ENCODE measurements at places on chromosomes 11 and 22.

GRCh38 chr11:22920939-22921565 is 60.8 kb upstream of the CCDC179 start:
- no peak for DNase-seq

GRCh38 chr11:30485222-30485621 is 100.9 kb downstream of the MPPED2 start:
- no peak for DNase-seq

DNA sequence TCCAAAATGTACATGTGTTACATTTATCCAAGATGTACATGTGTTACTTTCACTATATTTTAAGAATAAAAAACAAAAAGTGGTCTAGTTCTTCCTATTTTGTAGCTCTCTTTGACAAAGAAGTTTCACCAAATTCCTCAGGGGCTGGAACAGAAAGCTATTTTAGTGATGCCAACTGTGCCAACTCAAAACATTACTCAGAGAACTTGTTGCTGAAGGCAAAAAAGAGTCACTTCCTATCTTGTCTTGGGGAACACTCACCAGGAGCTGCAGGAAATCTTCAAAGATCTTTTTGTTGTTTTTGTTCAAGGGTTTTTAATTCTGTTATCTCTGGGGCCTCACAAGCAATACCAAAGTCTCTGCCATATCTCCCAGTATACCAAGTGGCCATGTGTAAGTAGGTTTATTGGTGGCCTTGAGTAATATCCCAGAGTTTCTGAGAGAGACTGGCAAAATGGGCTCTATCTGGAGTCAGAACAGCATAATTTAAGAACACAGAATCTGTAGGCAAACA is 13.6 kb upstream of the EED start:
- no peak for DNase-seq

DNA sequence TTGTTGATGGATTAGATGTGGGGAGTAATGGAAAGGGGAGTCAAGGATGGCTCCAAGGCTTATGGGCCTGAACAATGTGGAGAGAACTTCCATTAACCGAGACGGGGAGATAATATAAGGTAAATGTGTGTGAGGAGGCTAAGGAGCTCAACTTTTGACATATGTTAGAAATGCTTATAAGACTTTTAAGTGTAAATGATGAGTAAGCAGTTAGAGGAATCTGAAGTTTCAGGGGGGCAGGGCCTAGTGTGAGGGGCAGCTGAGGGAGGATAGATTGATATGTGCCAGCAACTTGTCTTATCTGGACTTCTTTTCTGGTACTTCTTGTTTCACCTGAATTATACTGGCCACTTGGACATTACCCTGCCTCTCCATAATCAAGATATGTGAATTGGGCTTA is 29.9 kb downstream of the ANKRD42 start:
- DNase-seq, result no peak

- DNase-seq, result no peak
These were observed 7.4 kb downstream of the RAB38 start for GRCh38 chr11:88167853-88168252.

DNA sequence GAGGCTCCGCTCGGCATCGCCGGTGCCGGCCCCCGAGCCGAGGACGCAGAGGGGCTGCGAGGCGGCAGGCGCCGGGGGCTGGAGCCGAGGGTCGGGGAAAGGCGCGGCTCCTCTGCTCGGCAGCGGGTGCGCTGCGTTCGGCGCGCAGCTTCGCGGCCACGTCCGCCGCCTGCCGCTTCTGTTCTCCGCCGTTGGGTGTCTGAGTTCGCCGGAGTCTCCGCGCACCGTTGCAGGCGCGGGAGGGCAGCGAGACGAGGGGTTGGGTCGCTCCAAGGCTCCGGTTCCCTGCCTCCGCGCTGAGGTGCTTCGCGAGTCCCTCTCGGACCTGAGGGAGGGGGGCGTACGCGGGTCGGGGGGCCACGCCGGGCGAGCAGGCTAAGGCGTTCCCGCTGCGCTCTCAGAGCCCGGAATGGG is 347 bp downstream of the MN1 start:
- DNase-seq, result no peak

DNA sequence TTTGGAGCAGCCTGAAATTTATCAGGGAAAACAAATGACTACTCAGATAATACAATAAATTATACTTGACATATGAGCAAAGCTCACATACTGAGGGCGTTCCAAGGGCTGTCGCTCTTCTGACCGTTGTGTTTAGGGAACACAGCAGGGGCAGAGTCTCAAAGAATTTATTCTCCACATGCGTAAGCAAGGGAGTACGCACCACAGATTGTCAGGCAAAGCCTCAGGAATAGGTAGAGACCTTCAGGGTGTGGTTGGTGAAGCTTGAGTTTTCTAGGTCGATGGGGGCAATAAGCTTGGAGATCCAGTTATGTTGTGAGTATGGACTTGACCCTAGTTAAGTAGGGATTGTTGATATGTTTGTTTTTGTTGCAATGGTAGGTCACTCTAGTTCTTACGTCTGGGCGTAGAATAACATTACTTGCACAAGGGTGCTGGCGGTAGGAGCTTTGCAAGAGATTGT is 830 bp downstream of the ACAT1 start:
- DNase-seq, result no peak

GRCh38 chr22:30866811-30867271 is 101.7 kb downstream of the MORC2 start:
- DNase-seq, result no peak

DNA sequence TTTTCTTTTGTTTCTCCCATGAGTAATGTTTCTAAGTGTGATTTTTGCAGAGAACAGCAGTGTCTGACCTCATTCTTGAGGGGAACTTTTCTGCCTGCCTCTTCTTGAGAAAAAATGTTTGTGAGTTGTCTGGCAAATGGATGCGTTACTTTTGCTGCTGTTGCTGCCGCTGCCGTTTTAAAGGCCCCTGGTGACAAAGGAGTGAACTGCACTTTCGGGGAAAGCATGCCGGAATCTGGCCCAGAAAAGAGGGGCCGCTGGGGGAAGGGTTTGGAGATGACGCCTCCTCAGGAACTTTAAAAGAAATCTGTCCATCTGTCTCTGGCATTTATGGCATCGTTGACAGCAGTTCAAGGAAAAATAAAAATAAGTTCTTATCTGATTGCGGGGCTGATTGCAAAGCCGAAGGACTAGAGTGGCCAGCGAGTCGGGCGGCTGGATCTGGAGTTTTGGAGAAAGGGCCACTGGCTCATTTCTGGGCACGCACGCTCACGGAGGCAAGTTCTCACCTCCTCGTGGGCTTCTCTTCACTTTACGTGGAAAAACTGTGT is 16.5 kb downstream of the ZBTB16 start:
- no peak for DNase-seq

DNA sequence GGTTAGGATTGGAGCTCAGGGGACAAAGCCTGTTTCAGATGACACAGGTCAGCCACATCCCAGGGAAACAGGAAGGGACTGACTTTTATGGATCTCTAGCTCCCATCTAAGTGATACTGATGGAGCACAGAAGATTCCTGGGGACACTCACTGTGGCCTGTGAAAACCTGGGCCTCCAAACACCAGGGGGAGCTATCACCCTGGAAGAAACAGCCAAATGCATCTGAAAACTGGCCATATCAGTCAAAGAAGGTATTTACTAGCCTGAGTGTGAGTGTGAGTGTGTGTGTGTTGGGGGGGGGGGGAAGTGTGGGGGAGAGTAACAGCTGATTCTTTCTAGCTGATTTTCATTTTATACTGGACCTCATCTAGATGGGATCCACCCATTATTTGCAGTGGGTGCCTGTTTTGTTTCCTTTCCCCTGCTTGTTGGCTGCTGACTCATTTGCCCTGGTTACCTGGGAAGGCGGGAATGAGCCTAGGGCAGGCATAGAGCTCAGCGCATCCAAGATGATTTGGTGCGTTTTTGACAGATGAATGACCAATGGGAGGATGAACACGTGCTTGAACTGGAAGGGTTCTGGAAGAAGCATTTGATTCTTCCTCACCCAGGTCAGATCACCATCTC is 284.0 kb downstream of the KIRREL3 start:
- no peak for DNase-seq

- DNase-seq, result no peak
These were observed 590.7 kb downstream of the TBC1D22A start for GRCh38 chr22:47352920-47353700.

- DNase-seq, result no peak
These were observed 28.2 kb upstream of the TOLLIP start for GRCh38 chr11:1337647-1338007.

GRCh38 chr11:125903711-125904659 is at the start of gene DDX25:
Gene DDX25 (plus strand): TSS chr11:125904508. CDS start chr11:125904518, 10 bp downstream.
- no peak for DNase-seq

DNA sequence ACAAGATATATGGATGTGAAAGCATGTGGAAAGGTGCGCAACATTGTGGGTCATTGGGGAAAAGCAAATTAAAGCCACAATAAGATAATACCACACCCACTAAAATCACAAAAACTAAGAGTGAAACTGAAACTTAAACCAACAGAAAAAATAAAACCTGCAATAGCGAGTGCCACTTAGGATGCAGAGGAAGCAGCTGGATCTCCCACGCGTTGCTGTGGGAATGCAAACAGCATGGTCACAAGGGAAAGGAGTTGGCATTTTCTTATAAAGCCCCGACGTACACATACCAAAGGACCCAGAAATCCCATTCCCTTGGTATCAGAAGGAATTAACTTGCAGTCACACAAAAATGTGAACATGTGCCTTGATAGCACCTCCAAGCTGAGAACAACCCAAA is 712.0 kb downstream of the TBC1D22A start:
- no peak for DNase-seq

DNA sequence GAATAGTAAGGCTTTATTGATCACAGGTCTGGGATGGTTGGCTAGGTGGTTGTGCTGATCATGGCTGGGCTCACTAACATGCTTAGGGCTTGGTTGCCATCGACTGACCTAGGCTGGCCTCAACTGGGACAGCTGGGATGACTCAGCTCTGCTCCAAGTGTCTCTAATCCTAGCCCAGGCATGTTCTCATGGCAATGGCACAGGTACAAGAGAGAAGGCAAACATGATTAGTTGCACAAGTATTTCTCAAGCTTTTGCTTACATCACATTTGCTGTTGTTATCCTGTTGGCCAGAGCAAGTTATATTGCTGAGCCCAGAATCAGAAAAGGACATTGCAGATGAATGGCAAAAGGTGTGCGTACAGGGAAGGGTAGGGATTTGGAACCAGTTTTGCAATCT is 68.5 kb upstream of the SLC35C1 start:
- no peak for DNase-seq

DNA sequence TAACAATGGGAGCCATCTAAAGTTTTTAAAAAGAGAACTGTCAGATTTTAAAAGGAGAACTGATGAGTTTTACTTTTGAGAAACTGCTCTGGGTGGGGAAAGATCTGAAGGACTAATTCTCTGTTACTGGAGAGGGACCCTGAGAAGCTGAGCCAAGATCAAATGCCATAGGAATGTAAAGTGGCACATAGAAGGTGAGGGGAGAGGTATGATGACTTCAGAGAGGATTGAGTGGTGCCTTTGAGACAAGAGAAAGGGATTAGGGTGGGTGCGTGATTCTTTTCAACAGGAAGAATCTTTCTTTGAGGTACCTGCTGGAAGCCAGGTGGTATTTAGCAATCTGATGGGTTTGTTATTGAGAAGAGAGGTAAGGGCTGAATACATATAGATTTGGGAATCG is 9.0 kb downstream of the CRKL start:
- no peak for DNase-seq

Measured in stimulated activated CD8-positive, alpha-beta memory T cell treated with anti-CD3 and anti-CD28 coated beads, Interleukin-4, amount 100 ng/mL, for 4 hours (primary cell).